ENCODE measurements at places on chromosomes 11 and 22.

DNA sequence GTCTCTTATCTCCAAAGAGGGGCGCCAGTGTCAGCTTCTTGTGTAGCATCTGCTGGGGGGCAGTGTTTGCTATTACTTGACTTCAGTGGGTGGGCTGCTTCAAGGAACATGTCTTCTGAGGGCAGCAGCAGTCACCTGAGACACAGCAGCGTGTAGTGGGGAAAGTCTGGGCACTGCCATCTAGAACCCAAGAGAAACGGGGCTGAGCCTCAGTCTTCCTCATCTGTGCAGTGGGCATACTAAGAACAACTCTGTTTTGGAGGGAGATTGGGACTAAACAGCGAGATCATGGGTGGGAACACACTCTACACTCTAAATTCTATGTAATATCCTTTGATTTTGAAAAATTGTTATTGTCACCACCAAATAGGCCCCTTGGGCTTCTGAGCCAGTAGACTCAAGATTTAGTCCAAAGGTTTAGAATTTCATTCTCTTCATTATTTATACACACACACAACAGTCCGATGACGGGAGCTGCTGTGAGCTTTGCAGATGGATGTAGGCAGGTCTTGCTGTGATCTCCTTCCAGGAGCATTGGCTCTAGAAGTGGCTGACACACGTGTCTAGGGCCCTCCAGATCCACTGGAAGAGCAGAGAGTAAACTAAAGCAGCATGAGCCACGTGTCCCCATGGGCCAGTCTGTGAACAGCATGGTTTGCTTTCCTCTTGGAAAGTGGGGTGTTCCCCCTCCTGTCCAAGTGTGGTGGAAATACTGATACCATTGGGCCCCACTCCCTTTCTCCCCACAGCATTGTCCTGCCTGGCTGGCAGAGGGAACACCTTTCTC lies 51.8 kb downstream of the TRAF6 start:
- DNase-seq, result no peak

- no peak for DNase-seq
Observed at GRCh38 chr11:129976328-129976727, 26.3 kb downstream of the PRDM10 start.

- no peak for DNase-seq
Observed at GRCh38 chr11:45649544-45650165, 15.8 kb downstream of the CHST1 start.

DNA sequence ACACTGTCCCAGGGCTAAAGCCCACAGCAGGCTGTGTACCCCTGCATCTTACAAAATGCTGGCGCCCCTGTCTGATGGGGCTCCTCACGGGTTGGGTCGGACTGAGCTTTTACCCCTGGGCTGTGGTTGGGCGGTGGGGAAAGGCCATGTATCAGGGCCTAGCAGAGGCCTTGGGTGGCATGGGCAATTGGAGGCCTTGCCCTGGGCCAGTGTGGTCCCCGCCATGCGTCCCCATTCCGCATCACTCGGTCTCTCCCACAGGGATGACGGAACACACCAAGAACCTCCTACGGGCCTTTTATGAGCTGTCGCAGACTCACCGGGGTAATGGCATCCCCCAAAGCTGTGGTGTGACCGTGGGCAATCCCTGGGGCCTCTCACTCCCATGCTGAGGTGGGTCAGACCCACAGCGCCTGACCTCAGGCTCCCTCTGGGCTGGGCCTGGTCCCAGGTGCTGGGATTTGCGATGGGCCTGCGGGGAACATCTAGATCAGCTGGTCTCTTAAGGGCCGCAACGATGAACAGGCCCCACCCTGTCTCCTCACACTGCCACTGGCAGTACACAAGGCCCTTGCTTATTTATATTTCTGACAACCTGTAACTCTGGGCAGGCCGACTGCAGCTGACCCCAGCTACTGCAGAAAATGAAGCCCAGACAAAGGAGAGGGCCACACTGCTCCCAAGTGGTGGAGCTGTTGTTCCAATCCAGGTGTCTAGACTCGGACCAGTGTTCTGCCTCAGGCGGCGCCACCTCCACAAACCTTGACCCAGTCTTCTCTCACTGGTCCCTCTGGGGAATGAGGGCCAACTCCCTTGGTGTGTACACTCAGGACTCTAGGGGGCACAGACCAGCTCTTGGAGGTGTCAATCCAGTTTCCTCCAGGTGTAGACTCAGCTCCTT lies 12.3 kb downstream of the SLC16A8 start:
- no peak for DNase-seq

- no peak for DNase-seq
Observed at GRCh38 chr11:62573006-62573591, 592 bp downstream of the EEF1G start.

DNA sequence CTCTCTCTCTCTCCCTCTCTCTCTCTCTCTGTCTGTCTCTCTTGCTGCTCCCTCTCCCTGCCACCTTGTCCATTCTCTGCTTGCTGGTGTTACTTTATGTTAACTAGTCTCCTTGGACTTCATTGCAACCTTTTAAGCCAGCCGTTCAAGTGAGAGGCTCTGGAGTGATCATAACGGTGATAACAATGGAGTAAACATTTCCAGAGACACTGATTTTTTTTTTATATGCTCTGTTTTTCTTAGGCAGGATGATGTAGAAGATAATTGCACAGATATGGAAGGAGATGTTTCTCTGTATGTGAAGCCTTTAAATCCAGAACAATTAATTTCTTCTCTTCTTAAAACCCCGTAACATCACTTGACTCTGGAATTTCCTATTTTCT lies 287.7 kb downstream of the TMEM135 start:
- DNase-seq, result no peak

DNA sequence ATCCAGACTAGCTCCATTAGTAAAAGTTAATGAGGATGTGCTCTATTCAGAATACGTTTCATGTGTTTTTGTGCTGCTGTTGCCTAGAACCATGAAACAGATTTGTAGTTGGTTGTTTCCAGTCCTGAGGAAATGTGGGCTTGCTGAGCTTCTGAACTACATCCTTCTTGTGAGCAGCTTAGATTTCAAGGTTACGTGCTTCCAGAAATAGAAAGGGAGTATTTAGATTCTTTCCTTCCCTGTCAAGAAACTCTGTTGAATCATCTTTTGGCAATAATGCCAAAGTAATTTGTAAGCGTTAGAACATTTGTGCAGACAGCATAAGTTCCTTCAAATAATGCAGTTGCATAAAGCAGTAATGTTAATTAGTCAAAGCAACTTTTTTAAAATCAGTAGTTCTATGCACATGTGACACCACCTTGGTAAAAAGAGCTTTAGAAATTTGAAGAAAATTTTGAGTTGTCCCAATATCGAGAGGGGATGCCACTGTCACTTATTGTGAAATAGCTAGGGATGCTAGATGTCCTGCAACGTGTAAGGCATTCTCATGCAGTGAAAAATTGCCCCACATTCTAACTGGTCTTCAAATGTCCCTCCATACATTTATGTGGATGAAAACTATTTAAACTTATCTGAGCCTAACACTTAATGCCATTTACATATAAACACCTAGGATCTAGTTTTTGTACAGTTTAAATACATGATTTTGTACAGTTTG lies 169.6 kb downstream of the ETS1 start:
- DNase-seq, result no peak

DNA sequence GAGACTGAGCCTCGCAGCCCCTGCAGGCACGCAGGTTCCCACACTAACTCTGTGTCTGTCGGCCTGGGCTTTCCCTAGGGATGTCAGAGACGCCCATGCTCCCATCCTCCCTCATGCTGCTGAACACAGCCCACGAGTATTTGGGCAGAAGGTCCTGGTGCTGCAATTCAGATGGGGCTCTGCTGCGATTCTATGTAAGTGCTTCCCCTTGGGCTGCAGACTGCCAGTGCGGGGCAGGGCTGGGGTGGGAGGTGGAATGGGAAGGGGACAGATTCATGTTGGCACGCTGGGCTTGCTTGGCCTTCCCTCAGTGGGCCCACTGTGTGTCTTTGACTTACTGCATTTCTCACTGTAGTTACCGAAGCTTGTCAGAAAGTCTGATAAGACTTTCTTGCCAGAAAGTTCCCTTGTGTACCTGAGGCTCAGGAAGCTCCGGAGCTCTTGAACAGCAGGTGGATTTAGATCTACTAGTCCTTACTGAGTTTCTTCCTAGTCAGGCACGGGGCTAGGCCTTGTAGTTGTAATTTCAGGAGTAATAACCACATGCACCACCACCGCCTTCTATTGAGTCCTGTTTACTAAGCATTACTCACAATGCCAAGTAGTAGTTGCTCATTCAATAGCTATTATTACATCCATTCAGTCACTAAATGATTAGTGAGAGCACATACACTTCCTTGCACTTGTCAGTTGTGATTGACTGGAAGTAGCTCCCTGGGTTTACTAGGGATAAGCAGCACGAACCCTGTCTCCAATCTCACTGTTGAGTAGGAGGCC lies 65.2 kb downstream of the CABIN1 start:
- no peak for DNase-seq

GRCh38 chr11:62645671-62645945 lies 805 bp downstream of the GANAB start:
- no peak for DNase-seq

DNA sequence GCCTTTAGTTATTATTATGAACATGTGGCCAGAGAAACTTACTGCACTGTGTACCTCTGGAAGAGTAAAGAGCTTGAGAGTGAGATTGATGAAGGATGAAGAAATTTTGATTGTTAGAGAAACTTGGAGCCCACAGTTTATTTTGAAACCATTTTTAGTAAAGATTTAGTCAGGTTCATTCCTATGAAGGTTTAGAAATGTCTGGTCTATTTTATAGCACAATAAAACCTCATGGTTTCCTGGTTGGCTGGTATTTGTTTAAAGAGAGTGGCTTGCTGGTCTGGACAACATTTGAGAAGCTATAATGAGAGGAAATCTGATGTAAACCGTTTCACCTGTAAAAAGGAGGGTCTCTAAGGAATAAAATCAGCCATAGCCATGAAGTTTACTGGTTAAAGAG lies 8.8 kb upstream of the PDE3B start:
- DNase-seq, result no peak

Data from stimulated activated CD8-positive, alpha-beta memory T cell treated with anti-CD3 and anti-CD28 coated beads, Interleukin-4, amount 100 ng/mL, for 1 hour (primary cell).